ENCODE measurements at places on chromosomes 7 and 10.
A peak's percentile ranks its signal among the peaks of the same experiment; 100 is the strongest.

GRCh38 chr7:130486114-130486953, 5.6 kb upstream of the MEST start:
- DNase-seq, result no peak

GRCh38 chr10:58299580-58299979, 30.6 kb downstream of the CISD1 start:
- peak; percentile 60 for DNase-seq

- no peak for DNase-seq
Measured at GRCh38 chr7:107785170-107785569, 17.9 kb downstream of the SLC26A3 start.

GRCh38 chr10:32341596-32341995, 5.4 kb downstream of the EPC1 start:
- no peak for DNase-seq

Measured in urothelium cell line (cell line).